DND-41 (cell line): ENCODE measurements at places on chromosomes 1 and 21.
A peak's percentile ranks its signal among the peaks of the same experiment; 100 is the strongest.

DNA sequence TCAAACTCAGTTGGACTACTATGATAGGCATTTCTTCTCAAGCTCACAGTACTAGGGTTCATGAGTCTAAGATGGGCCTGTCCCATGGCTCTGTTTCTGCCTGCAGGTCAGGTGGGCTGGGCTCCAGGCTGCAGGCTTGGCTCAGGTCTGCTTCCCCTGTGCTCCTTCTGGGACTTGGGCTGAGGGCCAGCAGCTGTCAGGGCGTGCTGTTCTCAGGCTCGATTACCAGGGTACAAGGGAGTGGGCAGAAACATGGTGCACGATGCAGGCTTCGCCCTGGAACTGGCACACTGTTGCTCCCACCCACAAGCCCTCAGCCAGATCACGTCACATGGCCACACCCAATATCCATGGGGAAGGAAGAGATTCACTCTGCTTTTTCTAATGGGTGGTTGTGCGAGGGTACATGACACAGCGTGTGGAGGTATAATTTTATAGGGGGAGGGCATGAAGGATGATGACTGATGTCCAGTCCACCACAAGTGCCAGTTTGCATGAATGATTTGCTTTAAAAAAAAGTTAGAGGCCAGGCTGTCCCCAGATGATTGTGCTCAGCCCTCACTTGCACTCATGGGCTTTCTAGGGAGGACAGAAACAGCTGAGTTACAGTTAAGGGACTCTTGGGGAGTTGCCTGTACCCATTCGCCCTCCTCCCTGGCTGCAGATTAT, 118.0 kb downstream of the ACTL8 start:
- no peak for DNase-seq

DNA sequence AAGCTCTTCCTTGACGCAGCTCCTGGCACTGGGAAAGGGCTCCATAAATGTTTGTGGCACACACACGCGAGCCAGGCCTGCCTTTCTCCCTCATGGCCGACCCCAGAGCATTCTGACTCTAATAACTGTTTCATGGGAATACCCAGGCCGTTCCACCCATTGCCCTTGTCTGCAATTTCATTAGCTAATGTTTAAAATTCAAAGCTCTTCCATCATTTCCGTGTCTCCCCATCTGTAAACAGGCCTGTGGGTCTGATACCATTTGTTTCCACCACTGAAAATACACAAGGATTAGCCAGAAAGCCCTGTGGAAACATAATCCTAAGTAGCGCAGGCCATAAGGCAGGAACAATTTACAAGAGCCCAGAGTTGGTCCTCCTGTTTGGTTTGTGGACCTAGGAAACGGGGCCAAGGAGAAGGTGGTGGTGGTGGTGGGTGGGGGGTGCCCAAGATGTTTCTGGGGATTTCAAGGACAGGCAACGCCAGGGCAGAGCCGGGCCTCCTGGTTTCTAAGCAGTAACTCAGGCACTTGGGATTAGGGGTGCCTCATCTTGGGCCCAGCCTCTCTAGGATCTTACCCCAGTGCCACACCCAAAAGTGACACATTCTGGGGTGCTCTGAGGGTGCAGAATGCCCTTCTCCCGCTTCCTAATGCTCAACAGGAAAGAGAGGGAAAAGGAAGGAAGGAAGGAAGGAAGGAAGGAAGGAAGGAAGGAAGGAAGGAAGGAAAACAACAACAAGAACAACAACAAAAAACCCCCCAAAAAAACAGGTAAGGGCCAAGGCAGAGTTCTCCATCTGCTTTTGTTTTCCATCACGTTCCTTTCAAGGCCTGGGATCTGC, 79.4 kb downstream of the SSBP3 start:
- DNase-seq = no peak

DNA sequence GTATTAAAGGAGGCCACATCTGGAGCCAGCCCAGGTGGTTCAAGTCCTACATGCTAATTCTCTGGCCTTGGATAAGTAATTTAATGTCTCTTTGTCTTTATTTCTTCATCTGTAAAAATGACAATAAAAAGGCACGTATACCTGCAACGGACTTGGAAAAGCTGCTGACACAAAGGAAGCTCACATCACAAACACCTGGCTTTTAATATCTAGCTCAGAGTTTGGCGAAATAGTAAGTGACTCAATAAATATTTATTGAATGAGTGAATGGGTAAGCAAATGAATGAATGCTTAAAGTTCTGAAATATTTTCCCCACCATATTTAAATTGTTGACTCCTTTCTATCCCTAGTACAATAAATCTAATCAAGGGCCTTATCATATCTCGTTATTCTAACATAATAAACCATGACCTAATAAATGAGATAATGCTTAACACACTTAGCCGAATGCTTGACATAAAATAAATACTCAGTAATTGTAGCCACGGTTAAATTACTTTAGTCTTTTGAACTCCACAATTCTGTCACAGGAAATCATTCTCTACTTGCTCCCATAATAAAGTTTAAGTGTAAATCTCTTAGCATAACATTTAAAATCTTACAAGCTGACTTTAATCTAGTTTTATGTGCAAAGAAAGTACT, 74.7 kb upstream of the PALMD start:
- no peak for DNase-seq

- DNase-seq = no peak
Measured at GRCh38 chr1:5466487-5466886, 525.7 kb downstream of the NPHP4 start.

- DNase-seq = peak; percentile 40
Measured at GRCh38 chr1:153598309-153599172, 14.4 kb downstream of the S100A16 start.

GRCh38 chr1:28291711-28292110, 32.4 kb downstream of the SESN2 start:
- no peak for DNase-seq

DNA sequence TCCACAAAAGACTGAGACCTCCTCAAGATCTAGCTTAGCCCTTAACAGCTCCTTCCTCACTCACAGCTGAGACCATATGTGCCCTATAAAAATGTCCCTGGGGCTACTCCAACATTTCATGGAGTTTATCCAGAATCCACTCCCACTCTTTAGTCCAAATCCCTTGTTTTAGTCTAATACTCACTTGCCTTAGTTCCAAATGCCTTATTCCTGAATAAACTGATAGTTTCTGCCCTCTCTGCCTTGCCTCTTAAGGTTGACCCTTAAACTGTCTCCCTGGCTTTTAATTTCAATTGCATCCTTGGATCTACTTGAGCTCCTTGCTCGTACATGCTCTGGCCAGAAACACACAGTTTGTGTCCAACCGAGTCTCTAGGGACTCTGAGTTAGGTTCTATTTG, 47.3 kb upstream of the LYPLAL1 start:
- no peak for DNase-seq

- no peak for DNase-seq
Measured at GRCh38 chr1:218402786-218403120, 57.6 kb downstream of the TGFB2 start.

GRCh38 chr1:27138927-27139326, 16.0 kb downstream of the SLC9A1 start:
- no peak for DNase-seq

DNA sequence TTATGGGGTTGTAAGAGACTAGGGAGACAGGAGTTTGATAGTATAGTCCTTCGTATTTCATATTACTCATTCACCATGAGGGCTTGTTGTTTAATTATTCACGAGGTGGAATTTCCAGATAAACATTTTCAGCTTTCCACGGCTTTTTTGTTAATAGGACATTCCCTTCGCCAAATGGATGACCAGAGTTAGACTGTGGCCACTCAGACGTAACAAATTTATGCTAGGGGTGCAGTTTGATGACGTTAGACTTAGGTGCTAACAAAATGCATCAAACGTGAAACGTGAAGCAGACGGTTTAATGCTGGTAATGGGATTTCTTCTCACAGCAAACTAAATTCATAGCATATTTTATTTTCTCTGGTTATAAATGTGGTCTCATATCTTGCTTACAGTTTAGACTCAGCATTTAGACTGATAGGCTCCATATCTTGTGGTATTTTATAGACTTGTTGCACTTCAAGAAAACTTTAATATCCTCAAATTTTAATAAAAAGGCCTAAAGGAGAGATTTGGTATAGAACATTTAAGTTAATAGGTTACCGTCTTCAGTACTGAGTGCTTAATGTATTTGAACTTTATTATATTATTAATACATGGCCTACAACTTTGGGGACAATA, 2.3 kb downstream of the DHX9 start:
- DNase-seq = no peak

DNA sequence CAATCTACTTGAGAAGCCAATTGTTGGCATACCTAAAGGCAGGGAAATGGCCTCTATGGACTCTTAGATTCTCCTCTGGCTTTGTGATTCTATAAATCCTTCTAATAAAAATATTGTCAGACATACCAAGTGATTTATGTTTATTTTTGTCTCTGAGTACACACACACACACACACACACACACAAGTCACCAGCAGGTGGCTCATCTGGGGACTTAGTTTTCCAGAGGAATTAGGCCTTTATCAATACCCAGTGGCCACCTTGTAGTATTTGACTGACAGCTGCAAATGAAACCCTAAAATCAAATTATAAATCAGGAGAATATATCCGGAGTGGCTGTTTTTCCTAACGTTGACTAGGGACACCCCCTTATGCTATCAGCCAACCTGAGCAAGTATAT, 258.5 kb downstream of the BRINP2 start:
- DNase-seq = no peak

GRCh38 chr1:15153184-15153841, at the start of gene TMEM51:
TMEM51 (plus strand) TSS chr1:15153747; CDS start chr1:15215088, 61,341 bp downstream.
- no peak for DNase-seq

DNA sequence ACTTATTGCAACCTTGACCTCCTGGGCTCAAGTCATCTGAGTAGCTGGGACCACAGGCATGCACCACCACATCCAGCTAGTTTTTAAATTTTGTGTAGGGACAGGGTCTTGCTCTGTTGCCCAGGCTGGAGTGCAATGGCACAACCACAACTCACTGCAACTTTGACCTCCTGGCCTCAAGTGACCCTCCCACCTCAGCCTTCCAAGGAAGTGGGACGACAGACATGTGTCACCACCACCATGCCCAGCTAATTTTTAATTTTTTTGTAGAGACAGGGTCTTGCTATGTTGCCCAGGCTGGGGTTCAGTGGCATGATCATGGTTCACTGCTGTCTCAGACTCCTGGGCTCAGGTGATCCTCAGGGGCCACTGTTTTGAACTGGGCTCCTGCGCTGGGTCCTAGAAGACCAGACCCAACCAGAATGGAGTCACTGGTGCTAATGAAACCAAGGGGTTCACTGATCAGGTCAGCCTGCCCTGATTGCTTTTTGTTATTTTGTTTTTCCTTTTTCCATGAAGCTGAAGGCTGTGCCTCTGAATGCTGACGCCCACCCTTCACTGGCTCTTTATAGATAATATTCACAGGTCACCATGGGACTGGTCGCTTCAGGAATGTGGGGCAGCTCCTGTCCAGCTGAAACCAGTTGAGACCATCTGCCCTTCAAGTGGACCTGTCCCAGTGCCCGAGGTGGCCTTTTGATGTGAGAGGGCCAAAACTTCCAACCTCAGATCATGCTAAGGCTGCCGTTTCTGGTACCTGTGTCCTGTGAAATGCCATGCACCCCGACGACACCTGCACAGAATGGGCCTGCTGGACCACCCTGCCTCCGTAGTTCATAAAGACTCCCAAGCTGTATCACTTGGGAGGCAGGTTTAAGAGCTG, 4.9 kb downstream of the TRIM17 start:
- no peak for DNase-seq

- DNase-seq = no peak
Measured at GRCh38 chr1:21241771-21242581, 48.3 kb downstream of the ECE1 start.

- DNase-seq = no peak
Measured at GRCh38 chr1:151908228-151908691, 1.1 kb downstream of the THEM4 start.

GRCh38 chr1:99737016-99737415, 29.4 kb downstream of the FRRS1 start:
- DNase-seq = no peak
